NCI-H1105 treated with DMSO at 0.1 percent for 48 hours (cell line): ENCODE measurements at places on chromosomes 3 and 15.

DNA sequence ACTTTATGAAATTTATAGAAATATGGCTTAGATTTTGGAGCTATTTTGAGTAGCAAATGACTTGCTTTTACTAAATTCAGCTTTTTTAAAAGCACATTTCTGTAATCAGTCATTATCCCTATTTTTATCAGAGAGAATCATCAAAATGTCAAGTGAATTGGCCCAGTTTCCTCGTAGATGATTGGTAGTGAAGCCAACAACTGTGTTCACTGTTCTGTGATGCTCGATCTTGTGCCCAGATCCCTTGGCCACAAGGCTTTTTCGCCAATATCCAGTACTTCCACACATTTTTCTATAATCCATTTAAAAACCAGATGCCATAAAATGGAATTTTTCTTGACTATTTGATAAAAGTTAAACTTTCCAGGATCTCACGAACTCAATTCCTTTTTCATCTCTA, 336.5 kb downstream of the ZNF385D start:
- no peak for DNase-seq

GRCh38 chr3:3615533-3615932, 183.7 kb upstream of the LRRN1 start:
- no peak for DNase-seq

GRCh38 chr3:58874795-58875194, 175.0 kb downstream of the CFAP20DC start:
- no peak for DNase-seq

DNA sequence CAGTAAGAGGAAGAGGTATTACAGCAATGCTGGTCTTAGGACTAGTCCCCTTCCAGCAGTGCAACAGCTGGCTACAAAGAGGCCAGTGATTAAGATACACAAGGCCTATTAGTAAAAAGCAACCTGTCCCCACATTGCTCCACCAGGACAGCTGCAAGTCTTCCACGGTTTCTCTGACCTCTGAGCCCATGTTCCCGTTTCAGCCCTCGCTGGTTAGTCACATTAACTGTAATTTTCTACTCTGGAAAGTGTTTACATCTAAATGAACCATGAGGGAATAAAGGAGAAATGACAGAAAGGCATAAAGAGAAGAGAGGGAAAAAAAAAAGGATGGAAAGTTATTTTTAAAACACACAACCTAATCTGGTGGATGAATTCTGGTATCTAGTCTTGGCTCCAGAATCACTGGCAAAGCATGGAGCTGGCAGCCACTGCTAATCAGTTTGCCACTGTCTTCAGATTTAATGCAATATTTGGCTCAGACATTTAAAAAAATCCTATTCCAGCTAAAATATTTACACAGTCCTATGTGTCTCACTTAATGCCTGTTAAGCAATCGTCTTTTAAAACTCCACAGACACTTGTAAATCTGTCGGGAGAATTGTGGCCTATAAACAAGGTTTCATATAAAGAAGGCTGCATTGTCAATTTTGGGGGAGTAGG, 154.9 kb downstream of the GREM1 start:
- no peak for DNase-seq

GRCh38 chr15:29216955-29217354, 52.7 kb downstream of the NSMCE3 start:
- no peak for DNase-seq

GRCh38 chr3:189494632-189495031, 136.6 kb upstream of the TP63 start:
- DNase-seq = no peak

DNA sequence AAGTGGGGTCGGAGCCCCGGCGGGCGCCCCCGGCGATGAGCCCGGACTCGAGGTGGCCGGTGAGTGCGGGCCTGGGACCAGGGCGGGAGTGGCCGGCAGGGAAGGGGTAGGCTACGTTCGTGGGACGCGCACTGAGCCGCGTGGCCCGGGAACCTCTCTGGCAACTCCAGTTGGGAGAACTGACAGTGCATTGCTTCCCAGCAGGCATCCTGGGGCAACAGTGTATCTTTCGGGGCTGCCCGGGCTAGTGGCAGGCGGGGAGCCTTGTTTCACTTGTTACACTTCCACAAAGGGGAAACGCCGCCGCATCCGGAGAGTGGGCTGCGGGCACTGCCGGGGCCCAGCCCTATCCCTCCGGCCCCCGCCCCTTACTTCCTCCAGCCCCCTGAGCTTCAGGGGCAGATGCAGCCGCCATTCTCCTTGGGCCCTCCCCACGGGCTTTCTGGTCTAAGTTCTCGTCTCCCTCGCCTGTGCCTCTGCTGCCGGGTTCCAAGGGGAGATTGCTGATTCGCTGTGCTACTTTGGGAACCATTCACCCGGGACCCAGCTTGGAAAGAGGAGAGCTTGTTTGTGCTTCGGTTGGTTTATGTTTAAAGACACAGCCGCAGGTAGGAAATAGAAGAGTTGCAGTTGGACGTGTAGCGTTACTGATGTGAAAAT, 675 bp downstream of the BRPF1 start:
- DNase-seq = no peak

DNA sequence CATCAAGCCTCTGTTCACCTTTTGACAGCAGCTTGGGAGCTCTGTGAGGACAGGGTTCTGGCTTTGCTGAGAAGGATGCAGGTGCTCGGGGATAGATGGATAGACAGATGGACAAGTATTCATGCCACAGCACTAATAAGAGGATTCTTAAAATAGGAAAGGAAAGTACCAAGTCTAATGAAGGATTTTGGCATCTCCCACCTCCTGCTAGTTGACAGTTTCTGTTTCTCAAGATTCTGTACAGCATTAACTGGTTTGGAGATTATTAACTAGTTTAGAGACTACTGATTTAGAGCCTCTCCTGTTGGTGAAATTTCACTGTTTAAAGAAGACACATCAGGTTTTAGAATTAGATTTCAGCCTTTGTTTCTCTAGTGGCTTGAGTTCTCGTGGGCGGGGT, 152.3 kb downstream of the CACNA1D start:
- DNase-seq = no peak

GRCh38 chr3:17039594-17039993, 154.8 kb downstream of the PLCL2 start:
- DNase-seq = no peak

- DNase-seq = no peak
These were observed 60.8 kb upstream of the ARHGEF3 start for GRCh38 chr3:56862352-56863062.

DNA sequence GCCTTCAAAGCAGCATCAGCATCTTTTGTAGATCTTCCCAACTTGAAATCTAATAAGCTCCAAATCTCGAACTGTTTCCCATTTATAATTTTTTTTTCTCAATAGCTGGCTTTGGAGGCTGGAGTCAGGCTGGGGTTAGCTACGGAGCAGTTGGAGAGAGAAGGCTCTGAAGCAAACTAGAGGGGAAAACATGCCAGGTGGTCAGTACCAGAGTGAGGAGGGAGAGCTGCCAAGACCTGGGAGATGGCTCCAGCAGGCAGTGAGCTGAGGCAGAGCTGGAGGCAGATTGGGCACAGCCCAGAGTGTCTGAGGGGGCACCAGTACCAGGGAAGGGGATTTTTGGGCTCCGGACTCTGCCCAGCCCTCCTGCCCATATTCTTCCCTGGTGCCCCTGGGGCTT, 311.2 kb downstream of the RPLP1 start:
- DNase-seq = no peak

- no peak for DNase-seq
These were observed 7.7 kb downstream of the RYK start for GRCh38 chr3:134242649-134243617.

DNA sequence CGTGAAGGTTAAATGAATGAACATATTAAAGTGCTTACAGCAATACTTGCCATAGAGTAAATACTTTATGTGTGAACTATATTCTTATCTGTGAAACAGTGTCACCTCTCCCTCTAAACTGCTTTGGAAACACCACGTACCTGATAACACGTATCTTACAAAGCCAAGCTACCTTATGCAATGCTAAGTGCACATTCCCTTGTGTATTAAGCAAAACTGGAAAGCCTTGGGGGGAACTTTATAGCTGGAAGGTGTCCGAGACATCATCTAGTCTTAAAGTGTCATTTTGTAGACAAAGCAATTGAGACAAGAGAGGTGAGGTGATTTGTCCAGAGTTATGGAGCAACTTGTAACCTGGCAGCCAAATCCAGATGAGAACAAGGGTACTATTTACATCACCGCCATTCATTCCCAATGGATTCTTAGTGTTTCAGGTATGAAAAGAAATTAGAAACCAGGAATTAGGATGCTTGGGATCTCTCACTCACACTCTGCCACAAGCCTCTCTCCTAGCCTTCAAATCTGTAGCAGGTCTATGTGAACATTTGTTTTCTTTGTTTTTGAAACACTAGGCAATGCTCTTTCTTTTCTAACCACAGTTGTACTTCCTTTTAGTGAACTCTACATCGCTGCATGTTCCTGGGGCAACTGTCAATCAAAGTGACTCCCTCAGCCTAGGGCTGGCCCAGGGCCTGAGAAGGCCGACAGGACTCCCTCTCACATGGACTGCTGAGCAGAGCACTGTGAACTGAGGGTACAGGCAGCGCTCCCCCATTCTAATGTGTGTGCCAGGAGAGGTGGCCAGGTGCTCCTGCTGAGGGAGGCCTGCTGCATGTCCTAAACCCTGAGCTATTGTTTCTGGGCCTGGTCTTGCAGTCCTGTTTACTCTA, 13.9 kb upstream of the MGLL start:
- DNase-seq = no peak

- no peak for DNase-seq
These were observed 47.8 kb downstream of the BOC start for GRCh38 chr3:113259196-113259595.

DNA sequence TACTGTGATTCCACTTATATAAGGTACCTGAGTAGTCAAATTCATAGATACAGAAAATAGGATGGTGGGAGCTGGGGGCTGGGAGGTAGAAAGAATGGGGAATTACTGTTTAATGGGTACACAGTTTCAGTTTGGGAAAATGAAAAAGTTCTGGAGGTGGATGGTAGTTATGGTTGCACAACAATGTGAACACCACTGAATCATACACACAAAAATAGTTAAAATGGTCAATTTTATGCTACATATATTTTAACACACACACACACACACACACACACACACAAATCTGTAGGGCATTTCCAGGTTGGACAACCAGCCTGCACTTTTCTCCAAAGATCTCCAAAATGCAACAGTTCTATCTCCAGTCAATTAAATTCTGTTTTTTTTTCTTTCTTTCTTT, 1.4 kb downstream of the CCDC32 start:
- DNase-seq = no peak

DNA sequence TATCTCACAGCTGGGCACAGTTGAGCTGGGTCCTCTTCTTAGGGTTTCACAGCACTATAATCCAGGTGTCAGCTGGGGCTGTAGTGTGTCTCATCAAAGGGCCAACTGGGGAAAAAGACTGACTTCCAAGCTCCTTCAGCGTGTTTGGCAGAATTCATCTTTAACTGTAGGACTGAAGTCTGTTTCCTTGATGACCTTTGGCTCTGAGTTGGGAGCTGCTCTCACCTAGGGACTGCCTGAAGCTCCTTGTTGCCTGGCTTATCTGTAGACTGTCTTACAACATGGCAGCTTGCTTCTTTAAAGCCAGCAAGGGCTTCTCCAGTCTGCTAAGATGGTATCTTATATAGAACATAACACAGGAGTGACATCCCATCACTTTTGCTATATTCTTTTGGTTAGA, 5.3 kb upstream of the VPS33B start:
- DNase-seq = no peak

GRCh38 chr15:61841466-61841865, 218.8 kb downstream of the VPS13C start:
- no peak for DNase-seq

- DNase-seq = no peak
These were observed 33.5 kb upstream of the MFSD1 start for GRCh38 chr3:158768361-158768787.

- DNase-seq = no peak
These were observed 1077.0 kb downstream of the ROBO2 start for GRCh38 chr3:78116874-78117273.

GRCh38 chr3:53711387-53711786, 134.8 kb downstream of the CHDH start:
- DNase-seq = no peak

DNA sequence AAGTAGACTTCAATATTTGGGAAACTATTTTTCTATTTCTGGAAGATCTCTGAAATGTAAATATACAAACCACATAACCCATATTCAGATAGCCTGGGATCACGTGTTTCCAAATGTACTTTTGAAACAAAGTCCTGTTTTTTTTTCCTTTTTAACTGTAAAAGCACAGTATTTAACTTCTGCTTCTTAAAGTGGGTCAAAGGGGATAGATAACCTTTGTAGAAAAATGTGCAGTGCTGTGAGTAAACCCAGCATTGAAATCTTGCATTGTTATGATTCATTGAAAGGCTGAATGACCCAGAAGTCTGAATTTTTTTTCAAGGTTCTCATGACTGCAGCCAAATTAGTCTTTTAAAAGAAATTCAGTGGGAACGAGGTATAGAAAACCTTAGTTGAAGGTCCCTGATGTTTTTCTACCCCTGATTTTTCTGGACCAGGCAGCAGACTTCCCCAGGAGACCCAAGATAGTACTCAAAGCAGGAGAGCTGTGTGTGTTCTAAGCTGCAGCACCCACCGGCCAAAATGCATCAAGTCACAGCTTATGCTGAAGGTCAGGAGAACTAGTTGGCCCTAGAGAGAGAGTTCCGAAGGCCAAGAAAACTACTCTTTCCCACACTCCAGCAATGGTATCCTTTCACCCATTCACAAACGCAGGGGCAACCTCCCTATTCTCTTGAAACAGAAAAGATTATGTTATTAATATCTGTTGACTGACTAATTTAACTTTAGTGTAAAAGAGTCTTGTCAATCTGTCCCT, 43.6 kb upstream of the APH1B start:
- DNase-seq = no peak

- DNase-seq = no peak
These were observed 158.0 kb downstream of the FBLN2 start for GRCh38 chr3:13706886-13707285.

GRCh38 chr3:46998852-46999515, 19.5 kb downstream of the NBEAL2 start:
- DNase-seq = no peak

- peak; percentile 99 for DNase-seq
These were observed 519.2 kb upstream of the AGTR1 start for GRCh38 chr3:148178503-148178902.

- DNase-seq = no peak
These were observed 67.2 kb upstream of the SIAH2 start for GRCh38 chr3:150830094-150830681.
